ENCODE measurements at places on chromosomes 1 and 21.

DNA sequence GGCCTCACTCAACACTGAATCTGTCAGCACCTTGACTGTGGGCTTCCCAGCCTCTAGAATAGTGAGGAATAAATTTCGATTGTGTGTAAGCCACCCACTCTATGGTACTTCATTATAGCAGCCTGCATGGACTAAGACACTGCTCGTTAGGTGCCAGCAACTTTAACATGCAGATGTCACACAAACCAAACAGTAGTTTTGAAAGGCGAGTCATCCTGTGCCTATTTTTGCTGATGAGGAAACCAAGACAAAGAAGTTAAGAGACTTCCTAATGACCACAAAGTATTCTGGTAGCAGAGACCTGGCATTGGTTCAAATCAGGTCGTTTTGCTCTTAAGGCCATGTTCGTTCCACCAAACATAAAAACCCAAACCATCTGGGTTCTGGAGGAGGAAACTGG lies 42.9 kb downstream of the BATF3 start:
- DNase-seq, result no peak

DNA sequence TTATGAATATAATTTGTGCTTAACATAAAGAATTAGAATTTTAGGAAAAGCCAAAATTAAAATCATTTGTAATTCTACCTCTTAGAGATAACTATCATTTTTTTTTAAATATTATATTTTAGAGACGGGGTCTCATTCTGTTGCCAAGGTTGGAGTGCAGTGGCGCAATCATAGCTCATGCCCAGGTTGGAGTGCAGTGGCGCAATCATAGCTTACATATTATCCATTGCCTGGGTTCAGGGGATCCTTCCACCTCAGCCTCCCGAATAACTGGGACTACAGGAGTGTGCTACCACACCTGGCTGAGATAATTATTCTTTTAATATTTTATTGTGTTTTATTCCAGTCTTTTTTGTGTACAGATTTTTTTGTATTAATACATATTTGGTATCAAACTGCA lies 8.3 kb downstream of the RASAL2 start:
- DNase-seq, result no peak

DNA sequence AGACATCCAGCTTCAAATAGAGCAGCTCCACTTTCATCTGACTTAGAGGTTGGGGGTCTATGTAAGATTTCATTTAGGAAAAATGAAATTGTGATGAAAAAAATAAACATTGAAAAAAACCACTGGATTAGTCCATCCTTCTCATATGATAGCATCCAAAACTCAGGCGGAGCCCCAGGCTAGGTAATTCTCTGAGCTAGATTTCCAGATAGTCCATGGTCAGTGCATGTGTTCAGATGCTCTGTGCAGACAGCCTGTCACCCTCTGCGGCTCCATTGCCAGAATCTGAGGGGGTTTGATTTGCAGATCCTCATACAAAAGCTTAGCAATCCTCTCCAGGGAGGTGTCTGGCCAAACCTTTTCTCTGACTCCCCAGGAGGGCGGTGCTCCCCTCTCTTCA lies 49.2 kb downstream of the C8B start:
- no peak for DNase-seq

DNA sequence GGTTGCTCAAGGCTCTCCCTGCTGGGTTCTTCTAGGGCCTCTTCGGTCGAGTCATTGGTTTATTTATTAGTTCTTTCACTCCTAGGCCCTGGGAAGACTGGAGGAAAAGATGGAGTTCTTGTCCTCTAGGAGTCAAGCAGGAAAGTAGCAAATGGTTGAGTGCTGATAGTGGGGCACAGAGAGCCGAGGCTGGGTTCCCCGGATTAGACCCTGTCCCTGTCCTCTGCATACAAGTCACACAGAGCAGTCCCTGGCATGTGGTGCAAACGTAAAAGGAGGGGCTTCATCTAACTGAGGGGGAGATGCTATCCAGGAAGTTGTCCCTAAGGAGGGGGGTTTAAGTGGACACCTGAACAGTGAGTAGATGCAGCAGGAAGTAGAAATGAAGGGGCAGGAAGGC lies 19.2 kb upstream of the KCNE2 start:
- no peak for DNase-seq

DNA sequence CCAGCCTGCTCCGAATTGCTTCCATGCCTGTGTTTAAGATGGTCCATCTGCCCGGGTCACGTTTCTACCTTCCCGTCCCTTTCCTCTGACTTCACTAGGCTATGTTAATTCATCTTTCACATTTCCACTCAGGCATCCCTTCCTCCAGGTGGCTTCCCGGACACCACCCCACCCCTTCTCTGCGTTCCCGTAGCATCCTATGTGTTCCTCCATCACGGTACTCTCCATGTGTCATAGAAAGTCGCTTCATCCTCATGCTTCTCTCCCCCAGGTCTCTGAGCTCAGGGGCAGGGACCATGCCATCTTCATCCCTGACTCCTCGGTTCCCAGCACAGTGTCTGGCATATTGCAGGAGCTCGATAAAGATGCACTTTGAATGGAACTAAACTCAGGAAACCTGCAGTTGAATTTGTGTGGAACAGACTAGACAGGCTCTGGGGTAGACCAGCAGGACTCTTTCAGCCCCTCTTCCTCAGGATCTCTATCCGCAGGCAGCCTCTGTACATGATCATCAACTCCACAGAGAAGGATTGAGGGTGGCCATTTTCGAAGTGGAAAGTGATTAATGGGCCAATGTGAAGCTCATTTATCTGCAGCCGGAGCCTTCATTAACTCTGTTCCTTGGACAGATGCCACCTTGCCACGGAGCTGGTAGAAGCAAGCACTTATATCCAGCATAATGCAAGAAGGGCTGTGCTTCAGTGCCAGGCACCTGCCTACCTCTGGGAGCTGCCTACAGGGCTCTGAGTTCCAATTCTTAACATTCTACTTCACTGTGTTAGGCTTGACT lies 9.1 kb downstream of the C1orf226 start:
- DNase-seq, result no peak

Data from stimulated activated CD4-positive, alpha-beta T cell treated with anti-CD3 and anti-CD28 coated beads, Interleukin-4, amount 100 ng/mL, for 4 hours (primary cell).